ENCODE measurements at places on chromosomes 16 and 17. TPM values are rescaled to one million over a fixed set of nuclear protein-coding genes. Genes with fewer than 3 reads are reported as not detected.

KRTAP16-1 gene
- total RNA-seq = not detected

DNA sequence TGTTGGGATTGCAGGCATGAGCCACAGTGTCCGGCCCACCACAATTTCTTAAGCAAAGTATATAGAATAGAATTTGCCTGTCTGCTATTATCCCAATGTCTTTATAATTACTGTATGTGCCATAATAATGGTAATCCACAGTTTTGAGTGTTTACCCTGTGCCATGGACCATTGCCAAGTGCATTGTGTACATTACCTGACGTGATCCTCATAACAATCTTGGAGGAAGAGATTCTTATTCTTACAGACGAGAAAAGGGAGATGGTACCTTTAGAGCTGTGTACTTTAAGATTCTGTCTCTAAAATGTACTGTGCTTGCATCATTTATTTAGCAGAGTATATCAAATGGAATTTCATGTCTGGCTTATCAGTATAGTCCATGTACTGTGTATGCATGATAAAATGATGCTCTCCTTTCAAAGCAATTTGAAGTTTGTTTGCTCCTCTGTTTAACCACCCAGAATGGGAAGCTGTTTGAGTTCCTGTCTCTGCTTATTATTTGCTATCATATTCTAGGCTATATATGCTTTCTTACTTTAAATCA is 13.8 kb upstream of the CDR2 start:
- DNase-seq = no peak

- DNase-seq = no peak
These were observed 109.6 kb upstream of the CDH5 start for GRCh38 chr16:66256919-66257318.

ACE gene
- total RNA-seq = not detected

AOC3 gene
- total RNA-seq = 0.06 TPM

GRCh38 chr17:31568539-31568938 is 177.1 kb downstream of the RAB11FIP4 start:
- DNase-seq = no peak

Measured in Daoy (cell line).